ENCODE measurements at places on chromosomes 16 and 17. TPM values are rescaled to one million over a fixed set of nuclear protein-coding genes. Genes with fewer than 3 reads are reported as not detected.

DNA sequence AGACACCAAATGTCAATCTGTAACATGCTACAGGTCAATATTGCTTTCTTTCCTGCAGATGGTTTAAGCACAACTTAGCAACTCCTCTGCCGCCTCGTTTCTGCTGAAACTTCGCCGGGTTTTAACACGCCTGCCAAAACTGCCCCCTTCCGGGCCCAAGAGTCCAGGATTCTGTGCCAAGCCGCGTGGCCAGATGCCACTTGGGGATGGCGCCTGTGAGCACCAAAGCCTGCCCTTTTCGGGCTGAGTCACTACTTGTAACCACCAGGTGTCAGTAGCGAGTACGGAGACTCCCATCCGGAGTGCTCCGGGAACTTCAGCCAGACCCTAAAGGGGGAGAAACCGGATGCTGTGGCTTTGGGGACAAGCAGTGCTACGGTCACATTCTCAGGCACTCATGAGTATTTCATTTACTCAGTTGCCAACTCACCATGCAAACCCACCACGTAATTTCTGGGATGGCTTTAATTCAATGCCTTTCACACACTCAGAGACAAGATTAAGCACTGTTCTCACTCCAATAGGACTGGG is 7.8 kb downstream of the PMP22 start:
- DNase-seq = peak; percentile 46

DNA sequence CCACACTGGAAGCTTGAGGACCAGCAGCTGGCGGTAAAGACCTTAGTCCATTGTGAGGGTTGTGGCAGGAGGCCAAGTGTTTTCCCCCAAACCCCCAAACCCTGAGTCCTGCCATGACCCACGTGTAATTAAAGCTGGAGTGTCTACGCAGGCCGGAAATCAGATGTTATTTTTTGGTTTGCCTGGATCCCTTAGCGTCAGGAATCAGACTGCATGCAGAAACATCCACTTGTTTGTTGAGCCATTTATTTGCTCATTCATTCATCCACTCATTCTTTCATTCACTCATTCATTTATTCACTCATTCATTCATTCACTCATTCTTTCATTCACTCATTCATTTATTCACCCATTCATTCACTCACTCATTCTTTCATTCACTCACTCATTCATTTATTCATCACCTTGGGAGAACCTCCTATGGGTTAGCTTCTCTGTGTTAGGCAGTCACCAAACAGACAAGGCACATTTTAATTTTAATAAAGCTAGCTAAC is 313.1 kb downstream of the MAF start:
- DNase-seq = no peak

DNA sequence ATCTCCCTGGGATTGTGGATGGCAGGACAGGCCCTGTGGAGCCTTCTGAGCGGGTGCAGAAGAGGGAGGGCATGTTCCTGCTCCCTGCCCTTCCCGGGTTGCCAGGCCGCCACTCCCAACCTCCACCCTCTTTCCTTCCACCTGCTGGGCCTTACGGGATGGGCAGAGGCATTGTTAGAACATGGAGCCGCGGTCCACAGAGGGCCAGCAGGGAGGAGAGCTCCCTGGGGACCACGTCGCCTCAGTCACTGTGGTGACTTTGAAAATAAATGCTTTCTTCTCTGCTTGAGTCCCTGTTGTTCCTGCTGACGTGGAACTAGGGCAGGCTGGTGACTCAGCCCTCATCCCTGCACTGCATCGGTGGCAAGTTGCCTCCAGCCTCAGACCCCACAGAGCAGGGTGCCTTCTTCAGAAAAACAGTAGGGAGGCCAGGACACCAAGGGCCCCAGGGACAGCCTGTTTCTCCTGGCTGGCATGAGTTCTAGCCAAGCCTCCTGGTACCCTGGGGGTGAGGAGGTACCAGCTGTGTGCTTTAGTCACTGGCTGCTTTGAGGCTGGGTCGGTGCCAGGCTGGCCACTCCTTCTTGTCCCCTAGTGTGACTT is 224.9 kb downstream of the SEC14L1 start:
- DNase-seq = no peak

HASPIN gene
- not detected for total RNA-seq

All from Peyer's patch (tissue), 4 donors.